Renal pelvis (tissue), 12 donors: ENCODE measurements at places on chromosomes 2 and 18. TPM values are rescaled to one million over a fixed set of nuclear protein-coding genes. Genes with fewer than 3 reads are reported as not detected.

RAMP1 gene
- 5.0 TPM for polyA plus RNA-seq

NGEF gene
- polyA plus RNA-seq = 2.7 TPM

OSR1 gene
- 9.7 TPM for polyA plus RNA-seq

DNA sequence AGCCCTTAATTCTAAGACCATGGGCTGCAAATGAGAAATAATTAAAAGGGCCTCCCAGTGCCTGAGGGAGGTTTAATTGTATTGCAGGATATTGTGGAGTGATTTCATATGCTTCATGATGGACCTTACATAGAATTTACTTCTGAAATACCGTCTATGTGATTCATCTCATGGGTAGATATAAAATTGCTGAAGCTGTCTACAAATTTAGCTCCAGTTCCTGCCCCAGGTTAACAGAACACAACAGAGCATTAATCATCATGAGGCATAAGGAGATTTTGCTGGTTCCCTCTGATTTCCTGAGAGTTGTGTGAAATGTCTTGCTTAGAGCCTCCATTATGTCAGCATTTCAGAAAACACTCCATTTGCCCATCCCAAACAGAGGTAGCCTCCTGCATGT lies 770 bp downstream of the UPP2 start:
- DNase-seq = no peak

- no peak for DNase-seq
Observed at GRCh38 chr2:36246320-36246990, 109.1 kb upstream of the CRIM1 start.

GRCh38 chr2:96225016-96225533 lies 16.4 kb upstream of the STARD7 start:
- no peak for DNase-seq

DNA sequence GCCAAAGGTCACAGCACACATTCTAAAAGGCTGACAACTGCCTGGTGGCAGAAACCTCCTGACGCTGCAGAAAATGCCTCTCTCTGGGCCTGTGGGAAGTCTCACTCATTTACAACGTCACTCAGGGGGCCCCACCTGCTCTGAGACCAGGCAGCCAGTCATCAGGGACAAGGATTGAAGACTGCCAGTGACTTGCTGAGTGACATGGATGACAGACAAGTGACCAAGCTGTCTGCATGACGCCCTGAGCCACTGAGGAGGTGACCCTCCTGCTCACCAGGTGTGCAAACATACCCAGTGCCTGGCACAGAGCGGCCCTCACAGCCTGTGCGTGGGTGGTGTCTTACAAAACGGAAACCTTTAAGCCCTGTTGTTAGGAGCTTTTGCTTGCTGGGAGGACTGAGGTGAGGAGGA lies 392.4 kb downstream of the TNS1 start:
- DNase-seq = no peak
